ENCODE measurements at places on chromosomes 13 and 19. TPM values are rescaled to one million over a fixed set of nuclear protein-coding genes. Genes with fewer than 3 reads are reported as not detected.

Gene FGF22
- total RNA-seq, result 0.84 TPM

Gene FXYD7
- 1.1 TPM for total RNA-seq

Gene ZNF99
- total RNA-seq, result not detected

- no peak overlapping the region for H3K27ac ChIP-seq
- H3K4me3 ChIP-seq, result no peak overlapping the region
- DNase-seq, result no peak
- no peaks in the 10 kb centered on the region for H3K36me3 ChIP-seq
- H3K4me1 ChIP-seq, result peaks cover 5% of the 10 kb centered on the region
Observed at GRCh38 chr19:54252243-54252642, 4.8 kb downstream of the LILRB5 start.

GRCh38 chr13:113091211-113091771 is 14.3 kb upstream of the F7 start:
- no peaks in the 10 kb centered on the region for H3K36me3 ChIP-seq
- H3K27me3 ChIP-seq, result peaks cover 2% of the 10 kb centered on the region
- DNase-seq, result no peak
- no peak overlapping the region for H3K4me3 ChIP-seq

- no peak for DNase-seq
- H3K27me3 ChIP-seq, result no peaks in the 10 kb centered on the region
- no peak overlapping the region for H3K27ac ChIP-seq
- H3K4me1 ChIP-seq, result peaks cover 21% of the 10 kb centered on the region
- H3K36me3 ChIP-seq, result peaks cover 3% of the 10 kb centered on the region
Observed at GRCh38 chr13:77031656-77032243, 4.8 kb upstream of the FBXL3 start.

DNA sequence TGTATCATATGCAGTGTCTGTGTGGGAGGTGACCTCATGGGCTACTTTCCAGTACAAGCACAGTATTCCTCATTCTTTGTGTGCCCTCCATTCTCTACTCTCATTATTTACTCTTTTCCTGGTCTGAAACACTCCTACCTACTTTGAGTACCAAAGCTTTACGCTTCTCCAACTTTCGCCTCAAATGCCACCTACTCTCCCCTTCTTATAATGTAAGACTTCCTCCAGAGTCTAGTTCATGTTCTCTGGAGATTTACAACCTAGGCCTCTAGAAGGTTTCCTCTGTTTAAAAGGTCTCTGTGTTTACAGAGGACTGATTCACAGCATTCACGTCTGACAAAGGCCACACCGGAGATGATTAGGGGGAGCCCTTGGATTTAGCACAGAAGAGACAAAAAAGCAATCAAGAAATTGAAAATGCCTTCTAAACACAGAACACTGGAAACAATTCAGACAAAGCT is 302.0 kb downstream of the KLF12 start:
- H3K4me1 ChIP-seq, result peaks cover 25% of the 10 kb centered on the region
- DNase-seq, result no peak
- H3K4me3 ChIP-seq, result no peak overlapping the region
- no peaks in the 10 kb centered on the region for H3K27me3 ChIP-seq
